Immature natural killer cell (primary cell): ENCODE measurements at places on chromosomes 11 and 22. TPM values are rescaled to one million over a fixed set of nuclear protein-coding genes. Genes with fewer than 3 reads are reported as not detected.

DNA sequence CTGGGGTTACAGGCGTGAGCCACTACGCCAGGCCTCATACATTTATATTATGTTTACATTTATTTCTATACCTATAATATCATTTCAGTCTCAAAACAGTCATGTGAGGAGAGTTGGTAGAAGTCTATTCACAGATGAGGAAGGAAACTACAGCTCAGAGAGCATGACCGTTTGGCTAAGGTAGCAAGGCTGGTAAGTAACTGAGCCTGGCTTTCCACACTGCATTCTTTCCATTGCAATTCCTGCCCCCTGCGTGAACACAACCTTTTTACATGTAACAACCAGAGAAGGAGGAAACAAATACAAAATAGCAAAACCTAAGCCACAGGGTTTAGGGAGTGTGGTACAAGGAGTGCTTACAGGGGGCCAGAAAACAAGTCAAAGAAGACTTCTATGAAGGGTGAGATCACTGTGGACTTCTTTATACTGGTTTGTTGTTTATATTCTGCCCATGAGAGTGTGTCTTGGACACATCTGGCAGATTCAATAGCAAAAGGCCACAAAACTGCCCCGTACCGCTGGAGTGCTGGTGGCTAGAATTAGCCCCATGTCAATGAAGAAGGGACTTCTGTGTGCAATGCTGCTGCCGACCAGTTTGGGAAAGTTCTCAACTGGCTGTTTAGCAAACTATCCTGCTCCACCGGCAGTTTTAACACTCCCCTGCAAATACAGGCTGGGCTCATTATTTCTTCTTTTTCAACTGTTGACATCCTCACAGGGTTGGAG is 19.0 kb downstream of the MICAL3 start:
- DNase-seq = no peak

GRCh38 chr11:20025332-20025840 is 134.9 kb downstream of the DBX1 start:
- DNase-seq = no peak

DNA sequence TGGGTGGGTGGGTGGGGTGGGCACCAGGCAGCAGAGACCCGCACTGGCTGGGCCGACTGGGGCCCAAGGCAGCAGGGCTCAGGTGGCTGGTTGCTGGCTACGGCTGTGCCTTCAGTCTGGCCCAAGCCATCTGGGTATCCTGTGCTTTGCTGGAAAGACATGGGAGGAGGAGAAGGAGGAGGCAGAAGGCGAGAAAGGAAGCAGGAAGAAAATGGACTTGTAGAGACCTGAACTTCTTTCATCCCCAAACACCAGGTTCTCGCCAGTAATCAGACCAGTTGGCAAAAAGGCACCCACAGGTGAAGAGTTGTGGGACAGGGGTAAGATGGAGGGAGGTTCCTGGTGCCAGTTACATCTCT is 78.8 kb downstream of the IGLL1 start:
- no peak for DNase-seq

DNA sequence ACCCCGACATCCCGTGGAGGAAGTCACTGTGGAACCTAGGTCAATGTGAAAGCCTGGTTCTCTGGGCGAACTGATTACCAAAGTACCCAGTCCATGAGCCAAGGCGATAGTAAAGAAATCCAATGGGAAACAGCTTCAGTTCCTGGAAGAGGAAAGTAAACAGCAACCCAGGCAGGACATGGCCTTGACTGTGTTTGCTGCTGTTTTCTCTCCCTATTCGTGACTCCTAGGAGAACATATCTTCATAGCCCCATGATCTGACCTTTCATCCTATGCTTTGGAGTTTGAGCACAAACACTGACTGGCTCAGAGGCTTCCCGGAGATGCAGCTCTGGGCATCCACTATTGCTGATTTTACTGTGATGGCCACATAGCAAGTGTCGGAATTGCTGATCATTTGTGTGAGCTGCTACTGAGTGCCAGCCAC is 45.1 kb downstream of the LRFN4 start:
- DNase-seq = no peak

GRCh38 chr11:121300972-121301699 is 8.6 kb downstream of the SC5D start:
- DNase-seq = no peak

The SLC35F2 gene
- polyA plus RNA-seq = 3.9 TPM

The IGLL1 gene
- polyA plus RNA-seq = not detected

The RIMBP3B gene
- polyA plus RNA-seq = 0.52 TPM
